NCI-H748 treated with DMSO at 0.1 percent for 48 hours (cell line): ENCODE measurements at places on chromosomes 16 and 17.

- DNase-seq = no peak
Measured at GRCh38 chr16:69870761-69871160, 80.4 kb upstream of the CLEC18A start.

GRCh38 chr16:59690216-59690615, 956.1 kb upstream of the GOT2 start:
- DNase-seq = no peak

DNA sequence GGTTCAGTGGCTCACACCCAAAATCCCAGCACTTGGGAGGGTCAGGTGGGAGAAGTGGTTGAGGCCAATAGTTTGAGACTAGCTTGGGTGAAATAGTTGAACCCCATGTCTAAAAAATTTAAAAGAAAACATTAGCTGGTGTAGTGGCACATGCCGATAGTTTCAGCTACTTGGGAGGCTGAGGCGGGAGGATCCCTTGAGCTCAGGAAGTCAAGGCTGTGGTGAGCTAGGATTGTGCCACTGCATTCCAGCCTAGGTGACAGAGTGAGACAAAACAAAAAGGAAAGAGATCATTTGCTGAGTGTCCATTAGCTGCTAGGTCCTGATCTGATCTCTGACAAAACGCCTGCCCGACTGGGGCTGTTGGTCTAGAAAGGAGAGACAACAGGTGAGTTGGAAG, 14.1 kb upstream of the DBNDD1 start:
- DNase-seq = no peak

- DNase-seq = no peak
Measured at GRCh38 chr17:39236450-39236927, 10.7 kb upstream of the STAC2 start.

DNA sequence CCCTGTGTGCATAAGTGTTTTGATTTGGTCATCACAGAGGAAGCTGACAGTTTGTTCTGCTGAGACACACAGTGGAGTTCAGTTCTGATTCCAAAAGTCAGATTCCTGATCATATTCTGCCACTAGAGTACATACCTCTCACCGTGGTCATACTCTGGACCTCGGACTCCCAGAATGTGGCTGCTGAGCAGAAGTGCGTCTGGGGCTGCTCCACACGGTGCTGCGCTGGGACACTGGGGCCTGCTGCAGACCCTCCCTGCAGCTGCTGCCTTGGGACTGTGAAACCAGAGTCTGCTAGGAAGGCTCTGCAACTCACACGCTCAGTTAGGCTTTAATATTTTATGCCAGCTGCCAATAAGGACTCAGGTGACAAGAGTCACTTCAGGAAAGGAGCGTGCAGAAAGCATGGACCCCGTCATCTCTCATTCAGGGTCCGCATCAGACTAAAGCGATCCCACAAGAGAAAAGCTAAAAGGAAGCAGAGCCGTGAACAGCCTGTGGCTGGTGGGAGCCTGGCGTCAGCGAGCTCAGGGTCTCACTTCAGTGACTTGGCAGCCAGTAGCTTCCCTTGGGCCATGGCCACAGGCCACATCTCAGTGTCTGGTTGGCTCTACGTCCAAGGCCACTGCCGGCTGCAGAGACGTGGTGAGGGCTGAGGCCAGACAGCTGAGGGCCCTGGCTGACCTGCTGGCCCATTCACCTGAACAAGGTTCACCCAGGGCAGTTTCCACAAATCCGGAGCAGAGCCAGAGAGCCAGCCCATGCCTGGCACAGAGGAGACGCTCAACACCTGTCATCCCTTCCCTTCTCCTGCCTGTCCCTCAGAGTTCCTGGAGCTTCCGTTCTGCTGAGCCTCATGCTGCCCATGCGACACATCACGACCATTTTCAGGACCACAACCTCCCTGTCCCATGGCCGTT, 24.7 kb upstream of the KIFC3 start:
- DNase-seq = no peak

GRCh38 chr17:39547713-39548478, 59.8 kb downstream of the NEUROD2 start:
- no peak for DNase-seq

- no peak for DNase-seq
Measured at GRCh38 chr16:72666267-72666666, 381.7 kb downstream of the ZFHX3 start.
